Smooth muscle cell of trachea (primary cell): ENCODE measurements at places on chromosomes 3 and 15. TPM values are rescaled to one million over a fixed set of nuclear protein-coding genes. Genes with fewer than 3 reads are reported as not detected.

PLIN1 gene
- total RNA-seq = under 0.01 and 0.50 TPM in 2 replicates

THPO gene
- 0.15 and 0.83 TPM in 2 replicates for total RNA-seq

SPINT1 gene
- 0.15 and 0.17 TPM in 2 replicates for total RNA-seq

ADAMTSL3 gene
- total RNA-seq = 0.17 and 1.2 TPM in 2 replicates

SLC22A13 gene
- 0.73 and 1.2 TPM in 2 replicates for total RNA-seq

MYLK gene
- 325 and 839 TPM in 2 replicates for total RNA-seq

CXCR6 gene
- not detected in 2 replicates for total RNA-seq

OR5K2 gene
- total RNA-seq = not detected in 2 replicates

CDHR4 gene
- total RNA-seq = 0.33 TPM in 1 of 2 replicates, not detected in the other

CCR9 gene
- not detected in 2 replicates for total RNA-seq

SEMA6D gene
- total RNA-seq = 6.6 and 11.5 TPM in 2 replicates

CLDN16 gene
- not detected in 2 replicates for total RNA-seq

PLA2G4E gene
- total RNA-seq = under 0.01 TPM in 1 of 2 replicates, not detected in the other

USP13 gene
- 12.4 and 23.4 TPM in 2 replicates for total RNA-seq

ROPN1 gene
- not detected in 2 replicates for total RNA-seq

CLRN1 gene
- not detected in 2 replicates for total RNA-seq

ZNF774 gene
- 1.5 and 1.9 TPM in 2 replicates for total RNA-seq

MAP6D1 gene
- total RNA-seq = 1.9 and 2.3 TPM in 2 replicates

PLA1A gene
- total RNA-seq = 0.33 TPM in 1 of 2 replicates, not detected in the other

CLDN18 gene
- total RNA-seq = under 0.01 TPM in 1 of 2 replicates, not detected in the other

IDH2 gene
- total RNA-seq = 48.8 and 66.0 TPM in 2 replicates

GPR149 gene
- total RNA-seq = not detected in 2 replicates

SMARCC1 gene
- total RNA-seq = 24.0 and 31.9 TPM in 2 replicates

KNL1 gene
- total RNA-seq = 1.2 and 28.2 TPM in 2 replicates

NEK10 gene
- 38.5 and 54.3 TPM in 2 replicates for total RNA-seq

RPL15 gene
- 2,472 and 2,629 TPM in 2 replicates for total RNA-seq

TUSC2 gene
- 11.2 and 20.8 TPM in 2 replicates for total RNA-seq

INO80 gene
- 27.1 and 30.1 TPM in 2 replicates for total RNA-seq

KBTBD13 gene
- under 0.01 and 0.17 TPM in 2 replicates for total RNA-seq

P2RY14 gene
- not detected in 2 replicates for total RNA-seq

ISY1 gene
- 26.8 and 36.9 TPM in 2 replicates for total RNA-seq

FOXL2 gene
- not detected in 2 replicates for total RNA-seq

TRIP4 gene
- total RNA-seq = 12.1 and 17.9 TPM in 2 replicates

NUP210 gene
- under 0.01 TPM in 2 replicates for total RNA-seq

C3orf18 gene
- 22.7 and 32.9 TPM in 2 replicates for total RNA-seq

LMOD3 gene
- total RNA-seq = under 0.01 and 0.15 TPM in 2 replicates

ITIH1 gene
- total RNA-seq = not detected in 2 replicates

DPPA4 gene
- total RNA-seq = not detected in 2 replicates

DNAH12 gene
- under 0.01 and 0.17 TPM in 2 replicates for total RNA-seq

DZIP1L gene
- total RNA-seq = 26.3 and 34.2 TPM in 2 replicates

AEN gene
- total RNA-seq = 42.6 and 76.3 TPM in 2 replicates

LRTM1 gene
- total RNA-seq = not detected in 2 replicates

TBC1D5 gene
- total RNA-seq = 114 and 152 TPM in 2 replicates

C3orf85 gene
- total RNA-seq = not detected in 2 replicates

BOC gene
- 3.3 and 8.6 TPM in 2 replicates for total RNA-seq

RGMA gene
- 4.6 and 5.4 TPM in 2 replicates for total RNA-seq

PRR20G gene
- not detected in 2 replicates for total RNA-seq

CCNL1 gene
- total RNA-seq = 122 and 133 TPM in 2 replicates

NPAP1 gene
- total RNA-seq = not detected in 2 replicates

NEIL1 gene
- 9.6 and 12.9 TPM in 2 replicates for total RNA-seq

ATR gene
- total RNA-seq = 19.4 and 29.4 TPM in 2 replicates

AADACL2 gene
- not detected in 2 replicates for total RNA-seq

ISLR gene
- total RNA-seq = 92.1 and 202 TPM in 2 replicates

HCLS1 gene
- 0.15 and 0.17 TPM in 2 replicates for total RNA-seq

AP3B2 gene
- total RNA-seq = 0.15 and 1.5 TPM in 2 replicates
